CD4-positive, alpha-beta T cell treated with Interleukin-2 at 100 ng/mL for 4 hours (primary cell): ENCODE measurements at places on chromosomes 12 and 14.

DNA sequence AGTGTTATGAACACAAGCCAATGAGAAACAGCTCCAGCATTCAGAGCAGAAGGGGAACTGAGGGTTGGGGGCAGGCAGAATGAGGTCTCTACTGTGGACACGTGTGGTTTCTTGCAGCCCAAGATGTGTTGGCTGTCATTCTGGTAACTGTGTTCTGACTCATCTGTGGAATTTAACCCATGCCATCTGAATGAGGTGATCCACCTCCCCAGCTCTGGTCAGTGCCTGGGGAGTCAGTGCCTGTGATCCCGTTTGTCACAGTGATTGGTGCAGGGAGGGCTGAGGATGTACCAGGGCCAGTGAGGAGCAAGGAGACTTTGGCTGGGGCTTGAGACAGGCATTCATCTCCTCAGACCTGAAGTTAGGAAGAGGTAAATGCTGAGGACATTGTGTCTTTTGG, 216.8 kb downstream of the MSRB3 start:
- no peak for DNase-seq

- DNase-seq: peak; percentile 54
Measured at GRCh38 chr14:91396959-91397815, 20.4 kb downstream of the CCDC88C start.

DNA sequence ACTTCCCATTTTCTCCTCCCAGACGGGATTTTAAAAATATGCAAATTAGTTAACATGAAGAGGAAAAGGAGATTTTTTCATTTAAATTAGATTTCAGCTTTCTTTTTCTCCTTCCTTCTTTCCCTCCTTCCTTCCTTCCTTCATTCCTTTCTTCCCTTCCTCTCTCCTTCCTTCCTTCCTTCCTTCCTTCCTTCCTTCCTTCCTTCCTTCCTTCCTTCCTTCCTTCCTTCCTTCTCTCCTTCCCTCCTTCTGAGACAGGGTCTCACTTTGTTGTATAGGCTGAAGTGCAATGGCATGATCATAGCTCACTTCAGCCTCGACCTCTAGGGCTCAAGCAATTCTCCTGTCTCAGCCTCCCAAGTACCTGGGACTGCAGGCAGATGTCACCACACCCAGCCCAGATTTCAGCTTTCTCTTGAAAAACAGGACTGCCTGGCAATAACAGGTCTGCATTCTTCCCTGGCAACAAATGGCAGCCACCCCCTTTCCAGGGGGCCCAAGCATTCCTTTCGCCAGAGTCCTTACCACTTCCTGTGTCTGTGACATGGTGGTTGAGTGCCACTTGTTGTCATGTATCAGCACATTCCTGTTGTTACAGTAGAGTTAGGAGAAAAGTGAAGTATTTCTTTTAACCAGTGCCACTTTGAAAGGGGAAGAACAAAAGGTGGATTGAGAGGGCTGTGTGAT, 119.1 kb downstream of the PTPN11 start:
- no peak for DNase-seq

DNA sequence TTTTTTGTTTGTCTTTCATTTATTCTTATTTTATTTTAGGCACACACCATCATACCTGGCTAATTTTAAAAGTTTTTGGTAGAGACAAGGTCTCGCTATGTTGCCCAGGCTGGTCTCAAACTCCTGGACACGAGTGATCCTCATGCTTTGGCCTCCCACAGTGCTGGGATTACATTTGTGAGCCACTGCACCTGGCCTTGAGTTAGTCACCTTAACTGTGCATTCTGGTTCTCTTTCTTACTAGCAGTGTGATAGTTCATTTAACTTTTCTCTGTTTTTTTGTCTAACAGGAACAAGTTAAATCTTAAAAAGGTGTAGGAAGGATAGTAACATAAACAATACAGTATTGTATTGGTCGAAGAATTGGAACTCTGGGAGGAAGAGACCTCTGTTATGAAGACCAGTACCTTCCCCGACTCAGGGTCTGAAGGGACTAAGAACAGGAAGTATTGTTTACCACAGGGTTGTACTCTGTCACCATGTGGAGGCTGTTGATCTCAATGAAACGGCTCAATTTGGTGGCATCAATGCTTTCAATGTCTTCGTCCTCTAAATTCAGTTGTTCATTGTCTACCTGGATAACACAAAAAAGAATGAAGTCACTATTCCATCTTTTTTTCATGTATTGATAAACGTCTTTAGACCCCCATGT, 17.7 kb downstream of the ERP27 start:
- DNase-seq: no peak

- no peak for DNase-seq
Measured at GRCh38 chr12:6996040-6996441, 22.2 kb downstream of the LPCAT3 start.

GRCh38 chr14:92263681-92264080, 59.3 kb upstream of the SLC24A4 start:
- DNase-seq: no peak

DNA sequence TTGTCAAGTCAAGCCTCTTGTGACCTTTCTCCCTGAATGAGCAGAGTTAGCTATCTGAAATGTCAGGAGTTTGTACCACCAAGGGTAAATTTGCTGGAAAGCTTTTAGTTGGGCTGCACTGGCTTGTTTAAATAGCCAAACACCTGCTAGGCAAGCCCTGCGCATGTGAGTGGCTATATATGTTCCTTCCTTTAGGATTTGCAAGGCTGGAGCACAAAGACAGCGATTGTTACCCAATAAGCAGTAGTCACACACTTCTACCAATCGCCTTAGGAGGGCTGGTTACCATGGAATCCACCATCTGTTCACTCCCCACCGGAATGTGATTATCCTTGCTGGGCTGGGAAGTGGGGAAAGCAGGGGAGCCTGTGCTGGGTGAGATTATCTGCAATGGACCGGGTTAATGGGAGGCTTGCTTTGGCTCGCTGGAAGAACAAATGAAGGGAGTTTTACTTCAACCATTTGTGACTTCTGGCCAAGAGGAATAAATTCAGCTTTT, 102.5 kb downstream of the FGD4 start:
- no peak for DNase-seq

- DNase-seq: no peak
Measured at GRCh38 chr14:63483315-63483714, 59.9 kb downstream of the PPP2R5E start.

DNA sequence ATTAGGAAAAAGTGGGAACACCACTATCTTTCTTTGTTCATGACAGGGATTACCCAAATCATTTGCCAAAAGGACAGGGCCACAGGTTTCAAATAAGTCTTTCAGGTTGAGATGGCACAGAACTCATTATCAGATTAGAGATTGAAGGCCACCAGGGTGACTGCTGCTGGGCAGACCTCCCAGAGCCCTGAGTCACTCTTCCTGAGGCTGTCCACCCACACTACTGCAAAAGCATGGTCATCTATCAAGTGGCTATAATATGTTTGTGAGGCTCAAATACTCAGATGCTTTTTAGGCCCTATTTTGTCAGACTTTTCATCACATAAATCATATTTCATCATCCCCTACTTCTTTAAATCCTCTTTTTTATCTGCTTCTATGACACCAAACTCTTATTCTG, 155.3 kb upstream of the CCDC196 start:
- DNase-seq: no peak

DNA sequence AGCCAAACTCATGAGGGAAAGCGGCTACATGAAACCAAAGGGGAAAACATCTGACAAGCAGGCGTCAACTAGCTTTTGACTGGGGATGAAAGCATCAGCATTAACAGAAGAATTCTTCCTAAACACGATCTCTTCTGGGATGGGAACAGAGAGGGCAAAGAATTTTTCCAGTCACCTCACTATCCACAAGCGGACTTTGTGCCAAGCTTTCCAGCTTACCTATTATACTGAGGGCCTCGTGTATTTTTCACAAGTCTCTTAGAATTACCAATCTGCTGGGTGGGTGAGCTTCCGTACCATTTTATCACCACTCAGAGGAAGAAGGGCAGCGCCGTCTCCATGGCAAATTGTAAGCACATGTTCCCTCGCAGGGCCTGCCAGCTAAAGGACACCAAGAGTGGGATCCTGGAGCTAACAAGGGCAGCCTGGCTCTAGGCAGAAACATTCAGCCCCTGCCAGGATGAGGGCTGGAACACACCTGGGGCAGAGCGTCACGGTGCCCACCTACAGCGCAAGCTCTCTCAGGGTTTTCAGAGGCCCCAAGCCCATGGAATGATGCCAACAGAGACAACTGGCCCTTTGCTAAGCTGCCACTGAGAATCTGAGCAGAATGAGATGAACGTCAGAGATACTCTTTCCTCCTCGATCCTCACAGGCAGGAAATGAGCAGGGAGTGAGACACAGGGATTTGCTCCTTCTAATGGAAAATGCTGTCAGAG, 74.6 kb downstream of the CHGA start:
- no peak for DNase-seq

DNA sequence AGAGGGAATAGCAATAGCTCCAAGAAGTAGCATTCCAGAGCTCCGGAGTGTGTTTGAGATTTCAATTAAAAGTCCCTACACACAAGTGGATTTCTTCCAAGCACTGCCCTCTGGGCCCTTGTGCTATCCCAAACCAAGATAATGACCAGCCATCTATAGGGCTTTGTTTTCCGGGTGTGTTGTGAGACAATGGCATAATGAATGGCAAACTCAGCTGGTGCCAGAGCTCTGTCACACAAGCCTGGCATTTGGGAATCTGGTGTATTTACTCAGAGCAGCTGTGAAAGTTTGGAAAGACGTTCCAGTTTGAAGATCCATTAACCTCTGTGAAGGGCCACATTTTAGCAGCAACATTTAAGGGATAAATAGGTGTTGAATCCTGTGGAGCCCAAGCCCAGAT, 61.2 kb upstream of the TMTC2 start:
- DNase-seq: no peak

- no peak for DNase-seq
Measured at GRCh38 chr12:122837306-122838265, 2.3 kb downstream of the HIP1R start.

DNA sequence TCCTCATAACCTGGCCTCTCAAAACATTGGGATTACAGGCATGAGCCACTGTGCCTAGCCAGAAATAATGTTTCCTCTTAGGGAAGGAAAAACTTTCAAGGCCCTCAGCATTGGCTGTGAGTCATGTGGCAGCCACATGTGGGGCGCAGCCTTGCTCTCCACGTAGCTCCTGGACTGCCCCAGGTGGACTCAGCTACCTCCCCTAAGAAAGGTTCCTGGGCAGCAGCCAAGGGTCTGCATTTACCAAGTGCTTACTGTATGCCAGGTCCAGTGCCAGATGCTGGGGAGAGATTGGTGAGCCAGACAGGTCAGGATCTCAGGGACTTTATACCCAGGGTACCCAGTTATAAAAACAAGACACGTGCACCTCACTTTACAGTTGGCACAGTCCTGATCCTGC, 3.7 kb upstream of the TRPV4 start:
- no peak for DNase-seq

DNA sequence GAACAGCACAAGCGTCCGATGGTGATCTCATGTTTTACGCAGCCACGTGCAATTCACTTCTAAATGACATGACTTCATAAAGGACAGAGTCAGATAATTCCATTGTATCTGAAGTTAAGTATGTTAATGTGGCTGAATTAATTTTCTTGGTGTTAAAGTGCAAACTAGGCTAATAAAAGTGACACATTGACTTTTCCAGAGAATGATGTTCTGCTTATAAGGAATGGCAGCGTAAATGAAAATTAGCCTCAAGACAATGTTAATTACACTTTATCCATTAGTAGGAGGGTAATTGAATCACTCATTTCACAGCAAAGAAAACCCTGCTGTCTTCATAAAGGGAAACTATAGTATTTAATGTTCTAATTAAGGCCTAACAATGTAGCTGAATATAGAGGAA, 426.5 kb downstream of the GLT1D1 start:
- DNase-seq: no peak

- DNase-seq: no peak
Measured at GRCh38 chr12:50052964-50053363, 4.4 kb upstream of the ASIC1 start.

- no peak for DNase-seq
Measured at GRCh38 chr14:62734831-62735230, 310.4 kb downstream of the KCNH5 start.

GRCh38 chr14:77804592-77804991, 4.7 kb downstream of the ADCK1 start:
- DNase-seq: peak; percentile 7

GRCh38 chr14:100387450-100387849, 64.3 kb downstream of the SLC25A47 start:
- no peak for DNase-seq

DNA sequence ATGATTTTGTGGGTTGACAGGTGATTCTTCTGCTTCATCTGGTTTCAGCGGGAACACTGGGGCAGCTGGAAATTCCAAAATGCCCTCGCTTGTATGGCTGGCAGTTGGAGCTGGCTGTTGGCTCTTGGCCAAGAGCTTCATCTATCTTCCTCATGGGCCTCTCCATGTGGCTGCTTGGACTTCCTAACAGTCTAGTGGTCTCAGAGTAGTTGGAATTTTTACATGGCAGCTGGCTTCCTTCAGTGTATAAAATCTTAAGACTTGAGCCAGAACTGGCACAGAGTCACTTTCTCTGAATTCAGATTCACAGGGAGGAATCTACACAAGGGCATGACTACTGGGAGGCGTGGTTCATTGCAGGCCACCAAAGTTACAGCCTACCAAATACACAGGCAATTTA, 204.9 kb upstream of the RMST start:
- DNase-seq: no peak

- peak; percentile 60 for DNase-seq
Measured at GRCh38 chr12:64633940-64634337, 23.6 kb downstream of the RASSF3 start.

- no peak for DNase-seq
Measured at GRCh38 chr14:77041881-77042545, 13.5 kb upstream of the IRF2BPL start.
